ENCODE measurements at places on chromosomes 13 and 19.

- DNase-seq: no peak
Observed at GRCh38 chr13:106494936-106495335, 40.5 kb downstream of the EFNB2 start.

GRCh38 chr13:114313061-114313860 is 1.0 kb upstream of the CHAMP1 start:
- DNase-seq: no peak

DNA sequence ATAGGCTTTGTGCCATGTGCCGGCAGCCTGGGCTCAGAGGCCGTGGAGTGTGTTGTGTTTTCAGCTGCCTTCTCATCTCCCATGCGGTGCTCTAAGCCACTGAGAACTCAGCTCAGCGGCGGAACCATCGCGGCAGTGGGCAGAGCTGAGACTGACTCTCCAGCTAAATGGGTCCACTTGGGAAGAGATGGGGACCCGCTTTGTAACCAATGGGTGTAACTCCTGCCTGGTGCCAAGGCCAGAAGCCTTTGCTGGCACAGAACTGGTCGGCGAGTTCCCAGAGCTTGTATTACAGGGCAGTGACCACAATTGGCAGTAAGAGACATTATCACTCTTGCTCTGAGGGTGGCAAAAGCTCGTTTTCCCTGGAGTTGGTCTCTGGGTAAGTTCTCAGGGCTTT is 183.0 kb downstream of the STK24 start:
- peak; percentile 52 for DNase-seq

GRCh38 chr13:45548281-45548680 is 67.3 kb downstream of the ERICH6B start:
- DNase-seq: no peak

DNA sequence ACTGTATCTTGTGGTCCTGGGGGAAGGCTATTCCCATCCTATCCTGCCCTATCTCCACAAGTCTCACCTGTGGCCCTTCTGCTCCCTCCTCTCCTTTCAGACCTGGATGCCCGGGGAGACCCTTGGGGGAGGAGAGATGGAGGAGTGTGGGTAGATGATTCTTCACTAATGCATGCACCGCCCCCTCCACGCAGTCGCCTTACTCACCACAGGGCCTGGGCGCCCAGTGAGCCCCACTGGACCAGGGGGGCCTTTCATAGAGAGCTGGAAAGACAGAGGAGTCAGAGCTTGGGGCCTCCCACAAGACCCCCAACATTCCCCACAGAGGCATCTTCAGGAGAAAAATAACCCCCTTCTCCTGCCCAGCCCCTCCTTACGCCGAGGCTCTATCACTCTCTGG is 14.3 kb downstream of the COL5A3 start:
- DNase-seq: no peak

GRCh38 chr13:75749407-75749806 is 113.3 kb downstream of the LMO7 start:
- peak; percentile 93 for DNase-seq

GRCh38 chr13:108779308-108779707 is 149.9 kb downstream of the MYO16 start:
- DNase-seq: no peak

GRCh38 chr13:98842858-98843481 is 90.5 kb upstream of the SLC15A1 start:
- peak; percentile 60 for DNase-seq

GRCh38 chr13:29936051-29936813 is 85.8 kb upstream of the UBL3 start:
- DNase-seq: no peak

- DNase-seq: no peak
Observed at GRCh38 chr19:43464134-43464775, 1.2 kb downstream of the LYPD3 start.

GRCh38 chr19:47390533-47391488 is 28.5 kb downstream of the MEIS3 start:
- DNase-seq: no peak

GRCh38 chr13:40464337-40465014 is 202.0 kb downstream of the FOXO1 start:
- DNase-seq: no peak

GRCh38 chr19:50184196-50184595 is 19.2 kb upstream of the MYH14 start:
- DNase-seq: no peak

GRCh38 chr13:40969169-40969901 is 49.8 kb downstream of the ELF1 start:
- DNase-seq: no peak
